ENCODE measurements at places on chromosomes 5 and 9. TPM values are rescaled to one million over a fixed set of nuclear protein-coding genes. Genes with fewer than 3 reads are reported as not detected.

FOXI1 gene
- polyA plus RNA-seq, result not detected

GPR150 gene
- 0.25 TPM for polyA plus RNA-seq

ATP10B gene
- polyA plus RNA-seq, result 0.11 TPM

DHFR gene
- polyA plus RNA-seq, result 2.9 TPM

HTR1A gene
- polyA plus RNA-seq, result not detected

CCL21 gene
- 11.6 TPM for polyA plus RNA-seq

MARCHF11 gene
- not detected for polyA plus RNA-seq

FAM169A gene
- 0.30 TPM for polyA plus RNA-seq

GBA2 gene
- polyA plus RNA-seq, result 48.8 TPM

FCHO2 gene
- polyA plus RNA-seq, result 7.0 TPM

PTGES gene
- 13.3 TPM for polyA plus RNA-seq

ENTPD2 gene
- polyA plus RNA-seq, result 1.6 TPM

OTP gene
- not detected for polyA plus RNA-seq

GCNT4 gene
- polyA plus RNA-seq, result 0.34 TPM

IL5 gene
- not detected for polyA plus RNA-seq

SFXN1 gene
- 8.8 TPM for polyA plus RNA-seq

THBS4 gene
- polyA plus RNA-seq, result 5.3 TPM

EGR1 gene
- polyA plus RNA-seq, result 703 TPM

SV2C gene
- polyA plus RNA-seq, result not detected

SLC36A1 gene
- polyA plus RNA-seq, result 3.1 TPM

MZB1 gene
- polyA plus RNA-seq, result 0.98 TPM

TYRP1 gene
- 0.12 TPM for polyA plus RNA-seq

PCDHA7 gene
- 0.10 TPM for polyA plus RNA-seq

SYNPO gene
- 15.8 TPM for polyA plus RNA-seq

MUSK gene
- not detected for polyA plus RNA-seq

CYSRT1 gene
- polyA plus RNA-seq, result not detected

SLC1A3 gene
- polyA plus RNA-seq, result 22.9 TPM

IFNK gene
- polyA plus RNA-seq, result not detected

SOX30 gene
- polyA plus RNA-seq, result not detected

SPINK13 gene
- polyA plus RNA-seq, result not detected

PCDHB15 gene
- 3.2 TPM for polyA plus RNA-seq

LHX6 gene
- 5.9 TPM for polyA plus RNA-seq

CCDC180 gene
- 2.3 TPM for polyA plus RNA-seq

CD274 gene
- polyA plus RNA-seq, result 0.87 TPM

RMRP gene
- 37.0 TPM for polyA plus RNA-seq

PLAC8L1 gene
- 0.24 TPM for polyA plus RNA-seq

TRIM14 gene
- polyA plus RNA-seq, result 1.2 TPM

SHISAL2B gene
- 0.27 TPM for polyA plus RNA-seq

DNM1 gene
- polyA plus RNA-seq, result 6.4 TPM

IFNB1 gene
- not detected for polyA plus RNA-seq

Measured in adipose tissue (tissue), 3 donors.